ENCODE measurements at places on chromosomes 1 and 21.

DNA sequence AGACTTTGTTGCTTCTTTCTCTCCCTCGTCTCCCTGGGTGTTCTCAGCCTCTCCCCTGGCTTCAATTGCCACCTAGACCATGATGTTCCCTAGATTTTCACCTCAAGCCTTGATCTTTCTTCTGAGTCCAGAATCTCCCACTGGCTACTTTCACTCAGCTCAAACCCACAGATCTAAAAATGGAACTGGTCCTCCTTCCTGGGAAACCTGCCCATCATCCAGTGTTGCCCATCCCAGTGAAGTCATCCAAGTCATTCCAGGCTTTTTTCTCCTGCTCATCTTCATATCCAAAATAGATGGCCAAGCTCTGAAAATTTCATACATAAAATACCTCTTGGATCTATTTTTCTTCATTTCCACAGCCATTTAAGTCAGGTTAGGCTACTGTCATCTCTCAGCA, 347.4 kb downstream of the KCNH1 start:
- no peak for DNase-seq

DNA sequence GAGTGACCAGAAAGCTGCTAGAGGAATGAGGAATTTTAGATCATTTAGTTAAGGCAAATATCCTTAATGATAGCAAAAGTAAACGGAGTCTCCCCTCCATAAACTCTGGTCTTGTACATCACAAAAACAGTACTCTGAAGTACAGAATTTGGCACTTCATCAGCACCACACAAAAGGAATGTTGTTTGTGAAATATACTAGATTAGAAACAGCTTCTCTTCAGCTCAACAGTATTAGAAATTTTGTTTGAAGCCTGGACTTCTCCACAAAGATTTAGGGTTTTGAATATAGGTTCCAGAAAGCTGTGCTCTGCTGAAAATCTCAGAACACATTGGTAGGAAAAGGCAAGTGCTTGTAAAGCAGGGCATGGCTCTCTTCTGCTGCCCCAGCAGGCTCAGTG, 135.1 kb upstream of the PTGFR start:
- DNase-seq, result no peak

DNA sequence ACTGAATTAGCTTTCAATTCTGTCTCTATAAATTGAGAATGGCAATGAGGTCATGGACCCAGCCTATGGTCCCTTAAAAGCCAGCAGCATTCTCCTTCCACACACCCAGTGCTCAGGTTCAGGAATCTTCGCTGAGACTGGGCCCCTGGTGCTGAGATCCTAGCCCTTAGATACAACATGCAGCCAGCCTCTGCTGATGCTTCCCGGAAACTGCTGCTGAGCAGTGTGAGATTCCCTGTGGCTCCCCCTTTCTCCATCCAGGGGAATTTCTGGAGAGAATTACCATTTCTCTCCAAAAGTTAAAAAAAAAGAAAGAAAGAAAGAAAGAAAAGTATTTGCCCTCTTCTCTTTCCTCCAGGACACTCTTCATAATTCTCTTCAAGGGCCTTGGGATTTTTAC, 31.7 kb upstream of the RALGPS2 start:
- no peak for DNase-seq

DNA sequence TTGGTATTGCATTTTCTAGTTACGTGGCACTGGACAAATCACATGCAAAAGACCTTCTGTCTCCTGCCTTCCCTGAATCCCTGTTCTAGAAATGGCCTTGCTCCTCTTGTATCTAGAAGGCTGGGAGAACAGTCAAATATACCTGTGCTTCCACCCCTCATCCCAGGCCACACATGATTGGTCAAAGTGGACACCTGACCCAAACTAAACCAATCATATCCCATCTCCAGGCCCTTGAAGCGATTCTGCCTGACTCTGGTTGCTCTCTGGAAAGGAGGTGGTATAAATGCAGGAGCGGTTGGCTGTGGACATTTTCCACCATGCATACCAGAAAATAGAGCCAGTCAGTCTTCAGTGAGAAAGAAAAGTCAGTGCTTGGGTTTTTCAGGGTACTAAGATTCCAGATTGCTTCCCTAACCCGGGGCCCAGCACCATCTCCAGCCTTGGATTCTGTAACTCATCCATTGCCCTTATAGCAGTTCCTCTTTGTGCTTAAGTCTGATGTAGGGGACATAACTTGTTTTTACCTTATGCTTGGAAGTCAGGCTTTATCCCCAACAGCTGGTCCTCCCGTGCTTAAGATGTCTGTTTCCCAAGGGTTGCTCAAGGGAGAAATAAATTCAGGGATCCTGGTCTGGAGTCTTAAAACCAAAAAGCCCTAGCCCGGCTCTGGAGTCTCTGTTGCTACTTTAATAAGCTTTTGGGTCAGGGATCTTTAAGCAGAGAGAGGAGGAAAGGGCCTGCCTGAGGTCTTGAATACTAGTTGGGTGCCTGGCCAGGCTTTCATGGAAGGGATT, 7.7 kb upstream of the PHC2 start:
- DNase-seq, result no peak

DNA sequence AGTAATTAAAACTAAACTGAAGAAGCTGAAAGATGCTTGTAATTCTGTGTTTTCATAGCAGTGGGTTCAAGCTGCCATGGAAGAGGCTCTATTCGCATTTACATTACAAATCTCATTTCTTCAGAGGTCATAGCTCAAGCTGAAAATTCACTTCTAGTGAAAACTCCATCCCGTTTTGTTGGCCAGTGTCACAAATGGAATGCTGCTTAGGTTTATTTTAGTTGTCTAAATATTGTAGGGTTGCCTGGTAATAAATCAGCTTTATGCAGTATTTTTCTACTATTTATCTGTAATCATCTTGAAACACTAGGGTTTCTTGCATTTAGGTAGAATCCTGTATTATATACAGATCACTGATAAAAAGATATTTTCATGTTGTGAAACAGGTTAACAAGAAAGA, 240.6 kb downstream of the PTBP2 start:
- no peak for DNase-seq

DNA sequence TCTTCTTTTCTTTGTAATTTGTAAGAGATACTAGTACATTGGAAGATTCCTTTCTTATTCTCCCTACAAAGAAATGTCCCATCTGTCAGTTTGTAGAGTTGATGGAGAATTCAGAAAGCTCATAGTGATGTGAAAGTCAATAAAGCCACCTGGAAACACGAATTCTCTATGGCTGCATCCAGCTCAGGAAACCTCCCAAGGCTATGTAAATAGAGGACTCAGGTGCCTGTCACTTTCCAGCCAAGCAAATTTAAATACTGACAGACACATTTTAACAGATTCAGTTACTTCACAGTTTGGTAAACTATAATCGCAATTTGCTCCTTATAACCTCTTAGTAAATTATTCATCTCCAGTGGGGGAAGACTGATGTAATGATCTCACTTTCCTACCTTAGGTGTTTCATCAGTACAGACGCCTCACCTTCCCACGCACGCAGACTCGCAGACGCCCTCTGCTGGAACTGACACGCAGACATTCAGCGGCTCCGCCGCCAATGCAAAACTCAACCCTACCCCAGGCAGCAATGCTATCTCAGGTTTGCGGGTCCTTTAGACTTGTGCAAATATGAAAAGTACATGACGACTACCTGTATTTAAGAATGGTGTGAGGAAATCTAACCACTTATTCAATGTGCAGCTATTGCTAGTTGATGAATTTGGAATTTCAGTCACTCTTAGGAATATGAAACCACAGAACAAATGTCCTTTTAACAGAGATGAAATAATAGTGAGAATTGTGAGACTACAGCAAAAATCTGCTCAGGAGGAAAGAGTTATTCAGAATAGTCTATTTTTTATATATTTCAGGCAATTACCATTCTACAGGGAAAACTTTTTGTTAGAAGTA, 60.6 kb downstream of the PTPRC start:
- peak; percentile 18 for DNase-seq

GRCh38 chr1:52899445-52899894, 22.1 kb downstream of the ECHDC2 start:
- DNase-seq, result no peak

DNA sequence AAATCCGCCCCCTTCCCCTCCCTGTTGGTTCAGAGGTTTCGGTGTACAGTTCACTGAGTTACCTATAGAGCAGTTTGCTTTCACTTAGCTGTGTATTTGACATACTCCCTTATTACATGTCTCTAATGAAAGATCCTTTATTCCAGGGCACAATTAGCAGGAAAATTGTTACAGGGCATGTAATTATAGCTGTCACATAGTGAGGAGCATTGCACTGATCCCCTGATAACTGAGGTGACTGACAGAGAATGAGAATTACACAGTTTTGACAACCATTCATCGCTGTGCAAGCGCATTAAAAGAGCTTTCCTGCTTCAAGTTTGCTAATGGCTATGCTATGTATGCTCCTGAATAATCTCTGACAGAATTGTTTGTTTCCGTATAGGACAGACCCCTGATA, 26.9 kb downstream of the DAP3 start:
- DNase-seq, result no peak

DNA sequence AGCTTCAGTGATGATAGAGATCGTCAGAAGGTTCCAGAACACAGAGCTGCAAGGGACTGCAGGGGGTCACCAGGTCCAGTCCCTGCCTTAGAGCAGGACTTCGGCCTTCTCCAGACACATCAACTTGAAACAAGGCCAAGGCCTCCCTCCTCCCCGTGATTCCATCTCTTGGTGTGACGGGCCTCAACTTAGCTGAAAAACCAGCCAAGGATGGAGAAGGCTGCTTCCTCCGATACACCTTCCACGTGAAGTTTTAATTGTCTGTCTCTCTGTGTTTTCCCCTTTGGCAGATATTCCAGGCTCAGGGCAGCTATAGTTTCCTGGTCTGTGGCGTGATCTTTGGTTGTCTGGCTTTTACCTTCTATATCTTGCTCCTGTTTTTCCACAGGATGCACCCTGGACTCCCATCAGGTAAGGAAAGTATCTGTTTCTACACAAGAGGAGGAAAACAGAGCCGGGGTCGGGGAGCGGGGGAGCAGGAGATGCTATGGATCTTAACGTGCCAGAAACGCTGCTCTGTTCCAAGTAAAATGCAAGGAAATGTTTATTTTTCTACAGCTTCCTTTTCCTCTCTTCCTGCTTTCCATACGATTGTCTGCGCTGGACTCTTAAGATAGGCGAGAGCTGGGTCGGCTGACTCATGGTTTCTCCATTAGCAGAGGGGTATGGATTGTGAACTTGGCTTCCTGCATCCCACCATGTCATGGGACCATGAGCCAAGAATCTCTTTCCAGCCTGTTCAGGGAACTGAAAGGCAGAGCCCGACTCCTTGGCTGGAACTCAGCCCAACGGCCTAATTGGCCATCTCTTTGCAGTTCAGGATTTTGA, 32.8 kb downstream of the ELK4 start:
- no peak for DNase-seq
